ENCODE measurements at places on chromosomes 11 and 22. TPM values are rescaled to one million over a fixed set of nuclear protein-coding genes. Genes with fewer than 3 reads are reported as not detected.

DDIAS gene
- 0.95 TPM for total RNA-seq

MYRF gene
- total RNA-seq = 0.30 TPM

RTN4R gene
- 1.2 TPM for total RNA-seq

MOGAT2 gene
- total RNA-seq = 0.22 TPM

DNA sequence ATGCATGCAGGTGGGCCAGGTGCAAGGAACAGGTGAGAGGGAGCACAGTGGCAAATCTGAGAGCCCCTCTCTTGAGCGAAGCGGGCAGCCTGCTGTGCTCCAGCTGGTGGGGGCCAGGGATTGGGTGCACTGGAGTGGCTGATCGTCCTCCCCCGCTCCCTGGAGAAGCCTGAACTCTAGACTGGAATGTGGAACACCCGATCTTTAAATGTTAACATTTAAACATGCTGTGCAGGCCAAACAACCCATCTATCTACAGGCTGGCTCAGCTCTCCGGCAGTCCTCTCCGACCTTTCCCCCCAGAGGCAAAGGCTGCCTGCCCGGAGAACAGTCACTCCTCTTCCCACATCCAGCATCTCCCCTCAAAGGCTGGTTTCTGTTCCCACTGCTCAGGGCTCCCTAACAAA is 5.1 kb downstream of the MRGPRF start:
- DNase-seq = no peak

DNA sequence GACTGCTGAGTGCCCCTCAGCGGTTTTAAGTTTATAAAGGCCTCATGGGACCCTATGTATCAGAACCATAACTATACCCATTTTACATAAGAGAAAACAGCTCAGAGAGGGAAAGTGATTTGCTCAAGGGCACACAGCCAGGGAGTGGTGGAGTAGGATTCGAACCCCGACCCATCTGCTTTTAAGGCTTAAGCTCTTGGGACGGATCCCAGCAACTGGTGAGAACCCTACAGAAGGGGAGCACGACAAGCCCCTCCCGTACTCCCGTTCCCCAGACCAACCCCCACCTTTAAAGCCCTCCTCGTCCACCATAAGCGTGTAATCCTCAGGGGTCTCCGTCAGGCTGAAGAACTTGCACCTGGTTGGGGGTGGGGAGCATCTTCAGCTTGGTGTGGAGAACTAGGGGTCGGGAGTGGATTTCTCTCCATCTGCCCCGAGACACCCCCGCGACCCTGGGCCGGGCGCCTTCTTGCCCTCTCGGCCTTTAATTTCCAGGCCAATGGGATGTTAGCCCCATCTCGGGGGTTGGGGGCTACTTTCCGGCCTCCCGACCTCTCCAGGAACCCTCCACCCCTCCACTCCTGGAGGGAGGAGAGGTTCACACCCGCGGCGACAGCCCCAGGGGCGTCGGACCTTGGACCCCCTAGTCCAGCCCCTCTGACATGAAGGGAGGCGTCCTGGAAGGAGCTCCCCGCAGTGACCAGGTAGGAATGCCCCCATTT is 725 bp downstream of the CASTOR1 start:
- peak; percentile 68 for DNase-seq

GRCh38 chr11:6611092-6611962 is 689 bp downstream of the TAF10 start:
- DNase-seq = peak; percentile 81

DNA sequence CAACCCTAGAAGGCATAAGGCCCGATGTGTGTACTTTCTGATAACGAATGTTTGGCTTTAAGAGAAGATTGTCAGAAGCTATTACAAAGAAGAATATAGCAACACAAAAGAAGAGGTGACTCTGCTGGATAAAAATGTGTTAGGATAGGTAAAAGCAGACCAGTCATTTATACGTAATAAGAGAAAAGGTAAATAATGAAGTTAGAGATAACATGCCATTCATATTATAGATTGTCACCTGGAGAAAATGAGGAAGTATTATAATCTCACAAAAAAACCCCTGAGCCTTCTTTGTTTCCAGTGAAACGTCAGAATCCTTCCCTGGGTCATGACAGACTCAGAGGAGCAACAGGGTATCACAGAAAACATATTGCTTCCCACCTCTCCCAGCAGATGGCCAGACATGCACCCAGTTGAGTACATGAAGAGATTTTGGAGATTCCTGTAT is 36.1 kb downstream of the PPFIA1 start:
- no peak for DNase-seq

- DNase-seq = no peak
Observed at GRCh38 chr11:94638902-94639373, 71.8 kb downstream of the PIWIL4 start.

GRCh38 chr22:39348909-39349505 is 784 bp upstream of the SYNGR1 start:
- DNase-seq = no peak

- DNase-seq = no peak
Observed at GRCh38 chr11:124846070-124846673, 19.1 kb upstream of the ROBO3 start.

DNA sequence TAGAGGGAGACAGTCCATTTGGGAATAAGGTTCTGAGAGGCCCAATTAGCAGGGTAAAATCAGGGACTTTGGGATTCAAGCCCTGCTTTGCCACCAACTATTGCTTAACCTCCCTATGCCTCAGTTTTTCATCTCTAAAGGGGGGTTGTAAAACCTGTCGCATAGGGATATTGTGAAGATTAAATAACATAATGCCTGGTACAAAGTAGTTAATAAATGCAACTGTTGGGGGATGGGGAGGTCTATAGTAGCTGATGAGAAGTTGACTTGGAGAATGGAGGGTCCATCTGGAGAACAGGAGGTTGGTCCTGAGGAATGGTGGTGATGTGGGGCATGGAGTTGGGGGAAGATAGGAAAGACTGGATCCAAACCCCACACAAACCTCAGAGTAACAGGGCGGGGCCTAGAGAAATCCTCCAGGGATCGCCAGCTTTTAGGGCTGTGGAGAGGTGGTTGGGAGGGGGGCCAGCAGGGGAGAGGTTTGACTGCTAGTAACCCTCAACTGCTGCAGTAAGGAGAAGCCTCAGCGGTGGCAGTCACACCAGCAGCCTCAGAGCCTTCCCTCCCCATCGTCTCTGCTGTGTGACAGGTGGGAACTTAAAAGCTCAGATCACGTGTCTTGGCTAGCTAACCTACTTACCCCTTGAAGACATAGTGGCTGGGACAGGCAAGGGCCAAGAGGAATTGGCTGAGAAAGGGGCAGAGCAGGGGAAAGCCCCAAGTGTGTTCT is 1.1 kb upstream of the ABCG4 start:
- no peak for DNase-seq
